Skin of body (tissue), 3 donors: ENCODE measurements at places on chromosomes 6 and 20. TPM values are rescaled to one million over a fixed set of nuclear protein-coding genes. Genes with fewer than 3 reads are reported as not detected.

- DNase-seq, result no peak
These were observed 9.8 kb downstream of the MRPS18A start for GRCh38 chr6:43677759-43678158.

DNA sequence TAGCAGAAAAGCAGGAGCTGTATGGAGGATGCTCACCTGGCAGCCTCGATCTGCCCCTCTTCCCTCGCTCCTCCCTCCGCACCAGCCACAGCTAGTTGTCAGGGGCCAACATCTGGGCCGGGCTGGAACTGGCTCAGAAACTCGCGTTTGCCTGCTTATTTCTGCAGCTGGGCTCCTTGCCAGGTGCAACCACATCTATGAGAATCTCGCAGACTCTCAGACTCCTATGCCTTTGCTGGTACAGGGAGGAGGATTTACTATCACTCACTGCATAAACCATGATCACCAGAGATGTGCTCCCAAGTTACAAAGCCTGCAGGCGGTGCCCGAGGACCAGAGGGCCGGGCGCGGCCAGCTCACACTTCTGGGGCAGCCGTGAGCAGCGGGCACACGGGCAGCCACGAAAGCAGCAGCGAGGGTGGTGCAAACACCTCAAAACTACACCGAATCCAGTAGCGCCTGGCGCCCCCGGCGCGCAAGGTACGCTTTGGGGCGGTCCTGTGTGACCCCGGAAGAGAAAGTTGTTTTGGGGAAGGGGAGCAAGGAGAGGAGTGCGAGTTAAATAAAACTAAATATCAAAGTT, 577 bp upstream of the LRRC1 start:
- peak; percentile 80 for DNase-seq

DNA sequence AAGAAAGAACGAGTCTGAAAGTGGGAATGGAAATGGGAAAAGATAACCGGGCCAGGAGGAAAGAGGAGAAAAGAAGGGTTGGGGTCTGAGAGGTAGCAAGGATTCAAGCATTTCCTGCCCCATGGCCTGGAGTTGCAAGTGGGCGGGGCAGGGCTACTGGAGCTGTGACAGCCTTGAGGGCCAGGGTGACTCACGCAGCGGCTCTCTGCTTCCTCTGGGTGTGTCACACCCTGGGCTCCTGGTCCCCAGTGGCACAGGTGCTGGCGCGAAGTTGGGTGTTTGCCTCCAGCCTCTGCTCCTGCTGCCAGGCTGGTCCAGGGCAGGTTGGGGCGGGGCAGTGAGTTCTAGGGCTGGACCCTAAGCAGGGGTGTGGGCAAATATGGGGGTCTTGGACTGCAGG, 3.3 kb upstream of the ULBP3 start:
- DNase-seq, result no peak

GRCh38 chr20:51758978-51759544, 9.1 kb downstream of the ATP9A start:
- DNase-seq, result no peak

GRCh38 chr20:36606158-36607066, 833 bp downstream of the RAB5IF start:
- no peak for DNase-seq

- no peak for DNase-seq
These were observed 1.2 kb upstream of the RBM38 start for GRCh38 chr20:57389695-57390603.

DNA sequence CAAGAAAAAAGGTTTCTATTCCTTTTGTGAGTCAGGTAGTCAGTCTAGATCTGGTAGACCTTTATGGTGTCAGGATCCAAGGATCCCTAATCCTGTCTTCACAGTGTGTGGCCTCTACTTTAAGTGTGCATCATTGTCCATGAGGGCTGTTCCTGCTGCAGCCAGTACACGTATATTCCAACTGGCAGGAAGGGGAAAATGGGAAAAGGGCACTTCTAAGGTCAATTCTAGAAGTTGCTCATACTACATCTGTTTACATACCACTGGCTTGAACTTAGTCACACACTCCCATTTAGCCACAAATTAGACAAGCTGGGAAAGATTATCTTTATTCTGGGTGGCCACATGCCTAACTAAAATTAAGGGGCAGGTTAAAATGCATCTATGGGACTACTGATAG, 9.7 kb upstream of the MMS22L start:
- no peak for DNase-seq

GRCh38 chr20:11676630-11677287, 240.9 kb upstream of the BTBD3 start:
- DNase-seq, result no peak

DNA sequence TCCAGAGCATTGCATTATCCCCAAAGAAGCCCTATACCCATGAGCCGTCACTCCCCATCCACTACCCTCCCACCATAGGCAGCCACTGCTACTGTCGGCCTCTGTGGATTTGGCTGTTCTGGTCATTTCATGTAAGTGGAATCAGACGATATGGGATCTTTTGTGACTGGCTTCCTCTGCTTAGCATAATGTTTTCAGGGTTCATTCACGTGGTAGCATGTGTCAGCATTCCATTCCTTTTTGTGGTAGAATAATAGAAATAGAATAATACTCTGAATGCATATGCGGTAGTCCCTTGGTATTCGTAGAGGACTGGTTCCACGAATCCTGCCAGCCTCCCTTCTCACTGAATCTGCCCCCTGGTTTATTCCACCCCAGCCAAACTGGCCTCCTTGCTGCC, 402.6 kb upstream of the SULF2 start:
- no peak for DNase-seq

GRCh38 chr6:42978487-42978838, 518 bp downstream of the PEX6 start:
- no peak for DNase-seq

DNA sequence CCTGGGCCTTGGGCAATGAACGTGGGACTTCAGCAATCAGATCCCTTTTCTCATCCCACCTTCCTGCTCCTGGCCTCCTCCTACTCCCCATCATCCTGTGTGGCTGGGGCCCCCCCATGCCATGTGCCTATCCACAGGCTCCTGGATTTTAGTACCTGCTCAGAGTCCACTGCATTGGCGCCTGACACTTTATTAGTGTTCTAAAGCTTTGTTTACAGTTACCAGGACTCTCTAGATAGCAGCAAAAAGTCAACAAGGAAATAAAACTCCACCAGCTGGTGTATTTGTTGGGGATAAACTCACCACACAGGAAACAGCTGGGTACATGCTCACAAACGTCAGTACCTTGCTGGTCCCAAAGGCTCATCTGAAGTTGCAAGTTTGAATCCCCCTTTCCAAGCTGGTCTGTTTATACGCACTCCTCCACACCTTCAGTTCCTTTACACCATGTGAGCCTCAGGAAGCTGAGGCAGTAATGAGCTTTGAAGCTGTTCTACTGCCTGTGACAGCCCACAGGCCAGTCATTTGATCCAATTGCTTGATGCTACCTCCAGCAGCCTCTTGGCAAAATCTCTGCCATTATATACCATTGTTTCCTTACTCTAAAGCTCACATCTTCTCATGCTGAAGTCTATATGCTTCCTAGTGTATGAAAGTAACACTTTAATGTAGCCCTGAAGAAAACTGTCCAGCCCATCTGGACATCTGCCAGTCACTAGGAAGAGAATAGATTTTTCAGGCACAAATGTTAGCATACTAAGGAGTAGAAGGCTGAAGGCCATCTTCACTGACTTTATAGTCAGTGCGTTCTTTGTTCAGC, 76.6 kb downstream of the ANKEF1 start:
- no peak for DNase-seq

DNA sequence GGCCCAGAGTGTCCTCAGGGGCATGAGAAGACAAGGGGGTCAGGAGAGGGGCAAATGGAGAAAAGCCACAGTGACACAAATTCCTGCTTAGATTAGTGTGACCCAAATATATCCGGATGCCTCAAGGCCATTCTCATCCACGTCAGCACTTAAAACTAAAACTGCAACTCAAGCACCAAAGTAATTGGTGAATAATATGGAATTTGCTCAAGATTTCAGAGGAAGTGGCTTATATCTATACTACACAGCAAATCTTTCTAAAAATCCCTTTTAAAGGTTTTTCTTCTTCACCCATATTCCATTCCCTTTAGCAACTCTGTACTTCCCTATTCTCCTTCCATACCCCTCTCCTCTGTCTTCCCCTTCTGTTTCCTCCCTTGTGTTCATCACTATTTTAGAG, 15.2 kb downstream of the DEF6 start:
- DNase-seq, result no peak

GRCh38 chr6:21294144-21294543, 299.4 kb upstream of the SOX4 start:
- no peak for DNase-seq

DNA sequence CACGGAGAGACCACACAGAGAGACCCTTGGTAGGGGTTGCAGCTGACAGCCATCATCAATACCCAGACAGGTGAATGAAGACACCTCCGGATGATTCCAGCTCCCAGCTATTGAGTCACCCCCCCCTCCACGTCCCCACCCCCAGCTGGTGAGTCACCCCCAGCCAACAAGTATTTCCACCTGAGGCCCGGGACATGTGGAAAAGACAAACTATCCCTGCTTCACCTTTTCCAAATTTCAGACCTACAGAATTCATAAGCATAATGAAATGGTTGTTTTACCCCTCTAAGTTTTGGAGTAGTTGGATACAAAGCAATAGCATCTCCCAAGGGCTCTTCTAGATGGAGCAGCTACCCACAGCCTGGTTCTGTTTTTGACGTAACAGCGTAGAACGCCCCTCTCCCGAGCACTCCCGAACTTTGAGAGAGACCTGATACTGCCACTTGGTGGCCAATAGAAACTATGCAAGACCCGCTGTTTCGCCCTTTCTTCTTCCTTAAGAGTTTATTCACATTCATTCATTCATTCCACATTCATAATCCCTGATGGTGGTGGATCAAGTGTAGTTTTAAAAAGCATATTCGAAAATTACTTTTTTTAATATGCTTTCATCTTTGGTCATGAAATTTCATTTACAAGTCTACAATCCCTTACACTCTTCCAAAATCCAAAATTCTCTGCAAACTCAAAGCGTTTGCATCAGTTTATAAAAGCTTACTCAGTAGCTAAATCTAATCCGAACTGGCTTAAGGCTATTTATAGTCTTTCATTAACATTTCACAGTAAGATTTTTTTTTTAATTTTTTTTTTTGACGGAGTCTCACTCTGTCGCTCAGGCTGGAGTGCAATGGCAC, 15.1 kb upstream of the PPP1R16B start:
- DNase-seq, result no peak

DNA sequence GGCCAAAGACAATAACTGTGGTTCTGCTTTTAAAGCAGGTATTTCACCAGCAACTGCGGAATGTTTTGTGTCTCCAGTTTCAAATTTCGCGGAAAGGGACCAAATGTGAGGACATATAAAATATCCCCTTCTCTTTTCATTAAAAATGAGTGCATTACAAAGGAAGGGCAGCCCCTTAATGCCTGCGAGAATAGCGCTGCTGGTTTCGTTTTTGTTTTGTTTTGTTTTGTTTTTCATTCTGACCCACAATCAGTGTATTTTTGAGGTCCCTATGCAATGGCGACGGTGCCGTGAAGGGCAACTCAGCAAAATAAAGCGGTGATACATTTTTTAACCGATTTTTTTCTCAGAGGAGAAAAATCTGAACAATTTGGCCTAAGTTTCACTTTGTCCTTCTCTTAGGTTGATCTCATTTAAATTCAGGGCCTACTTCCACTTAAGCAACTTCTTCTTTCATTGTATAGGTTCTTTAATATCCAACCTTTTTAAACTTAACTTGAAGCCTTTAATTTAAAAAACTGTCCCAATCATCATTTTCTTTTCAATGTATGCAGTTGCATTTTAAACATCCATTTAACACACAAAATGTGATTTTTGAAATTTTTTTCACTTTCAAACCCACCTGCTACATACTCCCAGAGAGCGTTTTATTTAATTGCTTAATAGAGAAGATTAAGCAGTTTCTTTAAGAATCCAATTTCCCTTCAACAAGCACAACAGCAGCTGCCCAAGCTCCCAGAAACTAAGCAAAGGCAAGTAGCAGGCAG, 2.9 kb upstream of the HIVEP2 start:
- peak; percentile 41 for DNase-seq

- no peak for DNase-seq
These were observed 48.3 kb upstream of the KIF16B start for GRCh38 chr20:16621435-16622141.

DNA sequence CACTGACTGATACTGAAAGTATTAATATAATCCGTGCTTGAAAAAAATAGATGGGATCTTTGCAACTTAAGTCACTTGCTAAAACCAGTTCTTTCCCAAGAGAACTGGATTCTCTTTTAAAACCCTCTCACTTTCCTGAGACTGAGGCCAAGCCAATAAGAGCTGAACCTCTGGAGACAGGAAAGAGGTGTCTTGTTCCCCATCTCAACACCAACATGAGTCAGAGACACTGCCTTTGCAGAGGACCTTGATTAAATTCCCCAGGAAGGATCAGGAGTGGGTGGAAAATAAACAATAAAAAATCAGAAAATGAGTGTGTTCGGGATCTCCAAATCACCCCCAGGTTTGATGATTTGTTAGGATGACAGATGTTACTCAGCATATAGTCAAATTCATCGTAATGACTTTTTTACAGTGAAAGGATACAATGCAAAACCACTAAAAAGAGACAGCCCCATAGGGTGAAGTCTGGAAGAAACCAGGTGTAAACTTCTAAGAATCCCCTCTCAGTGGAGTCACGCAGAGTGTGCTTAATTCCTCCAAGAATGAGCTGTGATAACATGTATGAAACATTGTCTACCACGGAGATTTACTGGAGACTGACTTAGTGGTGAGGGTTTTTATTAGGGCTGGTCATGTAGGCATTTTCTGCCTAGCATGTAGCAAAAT, 122.8 kb upstream of the BEND3 start:
- no peak for DNase-seq

GRCh38 chr20:54980103-54980960, 504.9 kb downstream of the DOK5 start:
- no peak for DNase-seq

DNA sequence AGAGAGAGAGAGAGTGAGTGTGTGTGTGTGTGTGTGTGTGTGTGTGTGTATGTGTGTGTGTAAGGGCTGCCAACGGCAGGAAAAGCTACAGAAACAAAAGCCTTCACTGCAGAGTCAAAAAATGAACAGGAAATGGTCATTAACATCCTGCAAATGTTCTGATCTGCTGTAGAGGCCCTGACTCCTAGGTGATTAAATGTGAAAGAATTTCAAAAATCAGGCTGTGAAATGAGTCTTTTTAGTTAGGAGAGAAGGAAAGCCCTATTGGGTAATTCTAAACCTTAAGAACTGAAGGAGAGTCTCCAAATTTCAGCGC, 166.5 kb upstream of the MYLIP start:
- no peak for DNase-seq

- DNase-seq, result no peak
These were observed 10.5 kb downstream of the KDM1B start for GRCh38 chr6:18165751-18166150.

ECT2L gene
- 0.10 TPM for total RNA-seq

NRSN1 gene
- 0.39 TPM for total RNA-seq

TSBP1 gene
- not detected for total RNA-seq

PBOV1 gene
- not detected for total RNA-seq

KIF25 gene
- total RNA-seq, result not detected

CTCFL gene
- 0.10 TPM for total RNA-seq

SLC22A16 gene
- 2.0 TPM for total RNA-seq

AVP gene
- not detected for total RNA-seq

RNF182 gene
- total RNA-seq, result 1.1 TPM
